ENCODE measurements at places on chromosomes 2 and 18. TPM values are rescaled to one million over a fixed set of nuclear protein-coding genes. Genes with fewer than 3 reads are reported as not detected.

- no peak for DNase-seq
These were observed 212.5 kb downstream of the DLGAP1 start for GRCh38 chr18:4242431-4243161.

DNA sequence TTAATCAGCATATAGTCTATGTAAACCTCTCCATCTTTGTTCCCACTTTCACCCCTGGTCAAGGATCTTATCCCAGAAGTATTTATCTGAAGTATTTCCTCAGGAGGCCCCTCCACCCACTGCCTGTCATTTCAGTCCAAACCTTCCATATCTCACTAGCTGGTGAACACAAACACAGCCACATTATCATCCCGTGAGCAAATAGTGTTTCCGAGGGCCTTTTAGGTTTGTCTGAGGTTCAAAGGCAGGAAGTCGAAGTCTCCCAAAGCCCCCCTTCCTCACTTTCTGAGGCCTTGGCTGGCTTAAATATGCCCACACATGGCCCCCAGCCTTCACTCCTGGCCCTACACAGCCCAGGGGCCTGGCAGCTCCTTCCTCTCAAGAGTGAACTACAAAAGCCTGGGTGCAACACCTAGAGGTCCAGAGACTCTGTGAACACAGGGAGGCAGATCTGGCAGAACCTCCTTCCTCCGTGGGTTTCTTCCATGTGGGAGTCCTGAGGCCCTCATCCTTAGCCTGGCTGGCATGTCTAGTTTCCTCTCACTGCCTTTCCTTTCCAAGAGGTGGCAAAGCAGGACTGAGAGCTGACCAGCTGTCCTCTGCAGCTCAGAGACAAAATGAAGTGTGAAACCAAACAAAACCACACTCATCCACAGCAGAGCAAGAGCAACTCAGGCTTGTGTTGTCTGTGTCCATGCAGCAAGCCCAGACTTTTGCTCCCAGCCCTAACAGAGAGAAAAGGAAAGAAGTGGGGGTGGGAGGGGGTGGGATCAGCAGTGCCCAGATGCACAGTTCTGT is 264.2 kb downstream of the SS18 start:
- DNase-seq, result no peak

FAHD2A gene
- total RNA-seq, result 25.7 TPM

- DNase-seq, result no peak
These were observed 93.8 kb downstream of the CMPK2 start for GRCh38 chr2:6771634-6772611.

COL4A3 gene
- total RNA-seq, result not detected

DNA sequence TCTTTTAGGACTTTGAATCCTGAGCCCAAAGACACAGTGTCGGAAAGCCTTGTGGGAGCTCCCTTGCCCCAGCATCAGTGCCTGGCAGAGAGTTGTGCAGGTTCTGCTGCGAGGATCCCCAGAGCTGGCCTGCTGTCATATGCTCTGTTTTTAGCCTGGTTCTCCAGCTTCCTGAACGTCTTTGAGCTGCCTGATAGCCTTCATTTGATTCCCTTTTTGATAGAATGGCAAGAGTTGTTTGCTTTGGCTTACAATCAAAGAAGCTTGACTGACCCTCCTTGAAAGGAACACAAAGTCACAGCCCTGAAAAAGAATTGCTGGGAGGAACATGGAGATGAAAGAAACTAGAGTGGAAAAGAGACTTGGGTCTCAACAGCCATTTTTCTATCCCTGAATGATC is 95.4 kb downstream of the C1QL2 start:
- no peak for DNase-seq

- no peak for DNase-seq
These were observed 128.5 kb downstream of the QPCT start for GRCh38 chr2:37472959-37473358.

- no peak for DNase-seq
These were observed 44.3 kb upstream of the TCF7L1 start for GRCh38 chr2:85088921-85089320.

DNA sequence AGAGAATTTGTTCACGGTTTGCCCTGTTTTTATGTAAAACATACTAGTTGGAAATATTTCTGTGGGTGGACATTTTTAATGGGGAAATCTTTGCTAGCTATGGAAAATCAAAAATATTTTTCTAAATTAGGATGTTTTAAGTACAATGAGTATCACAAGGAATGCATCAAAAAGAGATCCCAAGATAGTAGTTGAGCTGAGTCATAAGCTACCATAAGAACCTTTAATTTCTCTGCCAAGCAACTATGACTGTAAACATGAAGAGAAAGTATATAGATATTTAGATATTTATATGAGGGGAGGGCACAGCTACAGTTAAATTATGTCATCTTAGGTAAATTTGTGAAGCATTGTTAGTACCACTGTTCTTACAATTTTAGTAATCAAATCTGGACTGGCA is 646.2 kb downstream of the XIRP2 start:
- no peak for DNase-seq

DNA sequence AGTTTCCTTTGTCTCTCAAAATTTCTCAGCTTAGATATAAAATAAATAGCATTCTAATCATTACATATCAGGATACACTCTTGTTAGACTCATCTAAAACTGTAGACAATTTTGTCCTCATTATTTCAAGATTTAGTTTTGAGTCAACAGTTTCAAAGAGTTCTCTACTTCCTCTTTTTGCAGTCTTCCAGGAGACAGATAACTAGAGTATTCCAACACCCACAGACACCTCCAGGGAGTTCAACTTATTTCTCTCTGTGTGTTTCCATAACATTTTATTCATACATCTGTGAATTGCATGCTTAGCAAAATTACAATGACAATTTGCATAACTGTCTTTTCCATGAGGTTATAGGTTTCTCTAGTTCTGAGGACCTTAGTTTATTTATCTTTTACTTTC is 166.6 kb upstream of the HNMT start:
- DNase-seq, result no peak

- no peak for DNase-seq
These were observed 107.1 kb downstream of the TFCP2L1 start for GRCh38 chr2:121177896-121178295.

DNA sequence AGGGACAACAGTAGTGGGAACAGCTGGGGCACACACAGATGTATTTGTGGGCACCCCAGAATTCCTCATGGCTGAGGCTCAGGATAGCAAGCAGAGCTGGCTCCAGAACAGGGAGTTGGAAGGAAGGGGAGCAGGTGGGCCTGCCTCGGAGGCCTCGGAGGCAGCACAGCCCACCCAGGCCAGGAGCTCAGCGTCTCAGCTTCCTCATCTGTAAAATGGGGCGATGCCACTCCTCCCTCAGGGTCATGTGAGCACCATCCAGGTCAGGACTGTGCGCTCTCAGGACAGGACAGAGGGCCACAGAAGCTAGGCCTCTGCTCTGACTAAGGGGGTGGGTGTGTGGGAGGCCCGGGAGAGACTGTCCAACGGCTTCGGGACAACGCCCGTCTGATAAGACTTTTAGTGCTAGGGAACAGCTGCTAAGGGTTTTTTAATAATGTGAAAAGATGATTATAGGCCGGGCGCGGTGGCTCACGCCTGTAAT is 106.2 kb downstream of the HDAC4 start:
- DNase-seq, result no peak

TNFAIP6 gene
- 0.82 TPM for total RNA-seq

- no peak for DNase-seq
These were observed 357.9 kb downstream of the PLCL1 start for GRCh38 chr2:198162276-198162675.

- DNase-seq, result no peak
These were observed 79.4 kb downstream of the EIPR1 start for GRCh38 chr2:3298191-3298590.

TEKT4 gene
- total RNA-seq, result not detected

GRCh38 chr2:197286805-197287595 is 23.6 kb downstream of the ANKRD44 start:
- DNase-seq, result peak; percentile 29

DNA sequence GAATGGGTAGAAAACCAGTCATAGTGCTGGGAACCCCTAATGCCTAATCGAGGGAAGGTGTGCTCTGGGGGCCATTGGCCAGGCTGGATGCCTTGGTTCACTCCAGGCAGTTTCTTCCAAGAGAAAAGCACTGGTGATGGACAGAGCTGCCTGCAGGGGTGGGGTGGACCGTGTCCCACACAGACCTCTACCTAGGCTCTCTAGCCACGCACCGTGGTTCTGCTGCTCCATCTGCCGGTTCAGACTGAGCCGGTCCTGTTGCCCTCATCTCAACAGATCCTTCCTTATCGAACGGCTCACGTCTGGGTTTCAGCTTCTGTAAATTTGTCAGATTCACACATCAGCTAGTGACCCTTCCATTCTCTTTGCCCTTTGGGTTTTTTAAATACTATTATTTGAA is 46.4 kb downstream of the RALB start:
- DNase-seq, result no peak

SERPINB4 gene
- not detected for total RNA-seq

DNA sequence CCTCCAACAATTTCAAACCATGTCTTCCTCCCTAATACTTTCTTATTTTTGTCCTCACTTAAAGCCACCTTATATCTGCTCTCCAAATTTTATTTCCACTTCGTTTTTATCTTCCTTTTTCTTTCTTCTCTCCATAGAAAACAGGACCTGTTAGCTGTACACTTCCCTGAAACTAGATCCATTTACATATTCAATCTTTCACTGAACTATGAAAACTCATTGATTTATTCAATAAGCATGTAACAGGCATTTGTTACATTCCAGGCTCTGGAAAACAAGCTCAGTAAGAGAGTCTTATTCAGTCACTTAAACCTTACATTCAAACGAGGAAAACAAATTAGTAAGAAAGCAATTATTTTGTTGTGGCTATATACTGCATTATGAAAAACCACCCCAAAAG is 1225.3 kb downstream of the SUCLG1 start:
- DNase-seq, result no peak

DNA sequence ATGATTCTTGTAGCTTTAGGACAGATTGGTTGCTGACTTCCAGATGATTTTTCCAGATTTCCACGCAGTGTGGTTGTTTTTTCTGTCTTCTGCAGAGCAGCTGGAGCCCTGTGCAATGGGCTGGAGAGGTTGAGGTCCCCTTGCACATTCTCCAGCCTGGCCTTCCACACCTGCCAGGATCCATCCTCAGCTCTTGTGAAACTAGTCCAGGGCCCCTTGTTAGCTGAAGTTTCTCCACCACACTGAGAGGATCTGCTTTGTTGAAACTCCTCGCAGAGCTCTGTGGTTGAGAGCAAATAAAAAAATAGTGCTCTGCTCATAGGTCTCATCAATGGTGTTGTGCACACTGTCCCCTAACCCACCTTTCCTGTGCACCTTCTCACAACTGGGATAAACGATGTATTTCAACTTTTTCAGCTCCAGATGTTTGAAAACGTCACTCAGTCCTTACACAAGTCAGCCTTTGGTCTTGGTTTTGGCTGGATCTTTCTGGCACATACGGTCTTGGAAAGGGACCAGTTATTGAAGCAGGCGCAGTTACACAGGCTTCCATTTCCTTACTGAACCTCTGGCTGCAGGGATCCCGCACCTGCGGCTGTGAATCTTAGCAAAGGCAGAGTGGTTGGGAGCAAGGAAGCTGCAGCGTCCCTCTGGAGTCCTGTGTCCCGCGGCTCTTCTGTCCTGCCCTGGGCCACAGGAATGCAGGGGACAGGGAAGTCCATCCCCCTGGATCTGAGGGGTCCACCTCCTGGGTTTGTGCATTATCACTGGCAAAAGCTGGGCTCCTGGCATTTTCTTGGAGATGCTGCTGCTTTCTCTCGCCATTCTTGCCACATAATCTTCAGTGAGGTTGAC is 272.0 kb upstream of the DSEL start:
- no peak for DNase-seq

ZDBF2 gene
- 8.2 TPM for total RNA-seq

- DNase-seq, result no peak
These were observed 8.0 kb upstream of the SIX3 start for GRCh38 chr2:44933434-44933951.

GRCh38 chr18:58882686-58883085 is 18.0 kb downstream of the ZNF532 start:
- DNase-seq, result no peak

SIX3 gene
- not detected for total RNA-seq

DNA sequence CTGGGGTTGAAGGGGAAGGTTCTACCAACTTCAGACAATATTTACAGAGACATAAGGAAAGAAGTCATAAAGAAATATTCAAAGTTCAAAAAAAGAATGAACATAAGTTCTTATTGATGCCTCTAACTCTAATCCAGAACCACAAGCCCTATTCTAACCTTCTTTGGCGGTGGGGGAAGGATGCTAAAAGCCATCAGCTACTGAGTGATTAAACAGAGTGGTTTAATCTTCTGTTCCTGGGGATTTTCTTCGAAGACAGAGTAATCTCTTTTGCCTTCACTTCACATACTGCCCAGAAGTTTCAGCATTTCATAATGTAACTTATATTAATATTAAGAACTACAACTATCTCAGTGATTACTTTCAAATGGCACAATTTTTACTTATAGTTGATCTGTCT is 51.2 kb upstream of the TXNDC2 start:
- no peak for DNase-seq

GRCh38 chr2:167335541-167335992 is 447.3 kb downstream of the XIRP2 start:
- peak; percentile 29 for DNase-seq

GRCh38 chr2:46913471-46914381 is 1.9 kb downstream of the MCFD2 start:
- no peak for DNase-seq

DNA sequence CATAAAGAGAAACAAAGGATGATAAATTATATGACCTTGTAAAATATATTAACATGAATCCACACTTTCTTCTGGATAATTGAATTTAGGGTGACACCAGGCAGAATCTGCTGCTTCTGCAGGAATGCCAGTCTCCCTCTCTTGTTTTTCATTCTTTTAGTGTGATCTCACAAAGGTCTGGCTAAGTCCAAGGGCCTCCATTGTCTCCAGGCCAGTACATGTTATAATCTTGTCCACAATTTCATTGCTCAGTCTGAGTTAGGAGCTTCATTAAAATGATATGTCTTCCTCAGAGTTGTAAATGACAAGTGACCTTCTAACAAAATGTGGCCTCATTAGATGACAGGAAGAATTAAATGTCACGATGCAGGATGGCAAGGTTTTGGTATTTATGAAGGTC is 110.2 kb downstream of the APOB start:
- no peak for DNase-seq

- no peak for DNase-seq
These were observed 99.1 kb upstream of the NEUROD1 start for GRCh38 chr2:181779288-181780021.

- DNase-seq, result no peak
These were observed 491.2 kb downstream of the SUCLG1 start for GRCh38 chr2:83967854-83968253.

GRCh38 chr18:51236225-51236624 is 38.7 kb upstream of the MEX3C start:
- no peak for DNase-seq

GRCh38 chr2:209523041-209523740 is 99.3 kb downstream of the MAP2 start:
- DNase-seq, result no peak

GRCh38 chr2:232325324-232326273 is 53.0 kb upstream of the ALPP start:
- DNase-seq, result no peak
